BE2C (cell line): ENCODE measurements at places on chromosomes 7 and 10.

GRCh38 chr7:80392229-80393169, 119.4 kb downstream of the GNAT3 start:
- DNase-seq, result no peak

GRCh38 chr10:317271-317769, 182.1 kb downstream of the ZMYND11 start:
- DNase-seq, result no peak

DNA sequence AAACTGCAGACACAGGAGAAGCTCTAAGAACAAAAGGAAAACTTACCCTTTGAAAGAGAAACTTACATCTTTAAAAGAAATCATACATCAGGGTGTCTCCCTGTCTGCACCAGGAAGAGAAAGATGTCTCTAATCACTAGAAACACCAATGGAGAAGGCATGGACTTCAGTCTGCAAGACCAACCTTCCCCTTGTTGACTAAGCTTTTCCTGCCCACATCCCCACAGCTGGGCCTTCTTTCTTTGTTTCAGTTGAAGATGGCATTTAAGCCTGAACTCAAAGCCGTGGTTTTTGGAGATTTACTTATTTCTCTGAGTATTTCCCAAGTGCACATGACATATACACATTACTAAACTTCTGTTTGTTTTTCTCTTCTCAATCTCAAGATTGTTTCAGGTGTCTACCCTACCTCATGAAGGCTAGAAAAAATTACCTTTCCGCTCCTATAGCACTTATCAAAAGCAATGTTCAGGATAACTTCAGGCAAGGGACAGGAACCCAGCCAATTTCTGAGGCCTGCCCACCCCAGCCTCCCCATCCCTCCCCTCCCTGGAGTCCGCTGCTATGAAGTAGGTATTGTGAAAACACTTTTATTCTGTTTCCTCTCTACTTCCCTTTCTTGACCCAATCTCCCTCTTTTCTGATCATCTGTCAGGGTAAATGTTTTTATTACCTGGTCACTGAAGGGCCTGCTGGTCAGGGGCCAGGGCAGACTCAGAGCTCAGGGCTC, 2.8 kb upstream of the SLC29A3 start:
- DNase-seq, result no peak

DNA sequence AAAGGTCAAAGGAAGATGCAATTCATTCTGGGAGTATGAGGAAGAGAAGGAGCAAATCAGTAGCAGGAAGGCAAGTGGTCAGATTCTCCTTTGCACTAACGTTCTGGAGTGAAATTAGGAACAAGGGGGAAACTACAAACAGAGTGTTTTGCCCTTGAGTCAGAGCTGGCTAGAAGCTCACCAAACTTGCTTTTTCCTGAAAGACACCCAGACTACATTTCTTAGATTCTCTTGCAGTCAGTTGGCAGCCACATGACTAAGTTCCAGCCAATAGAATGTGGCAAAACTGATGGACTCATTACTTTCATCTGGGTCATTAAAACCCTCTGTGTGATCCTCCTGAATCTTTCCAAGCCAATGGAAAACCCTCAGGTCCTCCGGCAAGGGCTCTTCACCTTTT, 18.6 kb upstream of the DLX5 start:
- no peak for DNase-seq

DNA sequence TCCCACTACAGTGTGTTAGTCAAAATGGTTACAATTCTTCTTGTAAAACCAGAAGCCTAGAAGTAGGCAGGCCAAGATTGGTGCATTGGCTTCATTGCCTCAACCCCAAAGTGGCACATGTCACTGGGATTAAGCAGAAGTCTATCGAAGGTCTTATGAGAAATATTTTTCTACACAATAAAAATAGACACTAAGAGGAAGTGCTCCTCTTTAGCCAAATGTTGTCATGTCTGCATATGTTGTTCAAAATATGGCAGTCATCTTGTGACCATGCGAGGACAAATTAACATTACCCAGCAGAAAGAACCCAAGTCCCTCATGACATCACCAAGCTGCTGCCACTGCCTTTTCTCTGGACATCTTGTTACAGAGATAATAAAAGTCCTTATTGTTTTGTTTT, 6.3 kb upstream of the NSMCE4A start:
- no peak for DNase-seq

DNA sequence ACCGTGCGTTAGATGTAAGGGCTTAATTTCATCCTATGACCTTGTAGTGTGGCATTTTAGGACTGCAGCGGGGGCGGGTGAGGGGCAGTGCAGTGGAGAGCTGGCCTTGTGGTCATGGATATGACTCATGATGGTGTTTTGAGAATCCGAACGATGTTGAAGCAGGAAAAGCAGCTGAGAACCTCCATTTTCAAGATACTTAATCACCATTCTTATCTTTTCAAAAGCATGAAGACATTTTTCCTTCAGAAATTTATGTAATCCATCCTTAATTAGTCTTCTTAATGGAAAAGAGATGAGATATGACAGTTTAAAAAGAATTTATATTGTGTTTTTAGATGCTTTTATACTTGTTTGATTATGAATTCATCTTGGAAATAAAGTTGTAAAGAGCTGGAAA, 9.6 kb downstream of the ATP5F1C start:
- no peak for DNase-seq

DNA sequence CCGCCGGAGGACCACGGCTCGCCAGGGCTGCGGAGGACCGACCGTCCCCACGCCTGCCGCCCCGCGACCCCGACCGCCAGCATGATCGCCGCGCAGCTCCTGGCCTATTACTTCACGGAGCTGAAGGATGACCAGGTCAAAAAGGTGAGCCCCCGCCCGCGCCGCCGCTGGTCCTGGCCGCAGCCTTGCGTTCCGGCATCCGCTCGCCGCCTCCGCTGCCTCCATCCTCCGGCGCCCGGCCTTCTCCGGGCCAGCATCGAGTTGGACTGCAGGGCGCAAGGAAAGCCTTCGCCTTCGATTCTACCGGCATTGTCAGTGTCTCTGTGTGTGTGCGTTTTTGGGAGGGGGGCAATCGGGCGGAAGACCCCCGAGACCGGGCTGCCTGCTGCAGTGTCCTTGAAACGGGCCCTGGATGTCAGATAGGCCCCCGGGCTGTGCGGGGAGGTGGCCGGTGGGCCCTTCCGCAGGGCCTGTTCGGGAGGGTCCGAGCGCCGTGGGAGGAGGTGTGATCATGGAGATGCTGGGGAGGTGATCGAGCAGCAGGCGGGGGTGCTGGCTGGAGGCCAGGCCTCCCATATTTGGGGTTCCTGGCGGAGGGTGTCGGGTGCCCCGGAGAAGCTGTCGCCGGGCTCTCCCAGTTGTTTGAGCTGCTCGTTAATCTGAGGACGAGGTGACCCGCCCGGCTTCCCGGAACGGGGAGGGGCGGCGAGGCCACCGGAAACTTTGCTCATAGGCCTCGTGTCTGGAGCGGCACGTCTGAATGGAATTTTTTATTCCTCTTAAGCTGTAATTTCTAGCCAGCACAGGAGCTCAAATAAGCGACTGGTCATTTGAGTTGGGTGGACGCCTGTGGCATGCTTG, 40.8 kb downstream of the HK1 start:
- peak; percentile 46 for DNase-seq

- no peak for DNase-seq
Measured at GRCh38 chr7:75617634-75618234, 121.0 kb downstream of the HIP1 start.

GRCh38 chr10:44193166-44193565, 191.7 kb downstream of the CXCL12 start:
- DNase-seq, result no peak

DNA sequence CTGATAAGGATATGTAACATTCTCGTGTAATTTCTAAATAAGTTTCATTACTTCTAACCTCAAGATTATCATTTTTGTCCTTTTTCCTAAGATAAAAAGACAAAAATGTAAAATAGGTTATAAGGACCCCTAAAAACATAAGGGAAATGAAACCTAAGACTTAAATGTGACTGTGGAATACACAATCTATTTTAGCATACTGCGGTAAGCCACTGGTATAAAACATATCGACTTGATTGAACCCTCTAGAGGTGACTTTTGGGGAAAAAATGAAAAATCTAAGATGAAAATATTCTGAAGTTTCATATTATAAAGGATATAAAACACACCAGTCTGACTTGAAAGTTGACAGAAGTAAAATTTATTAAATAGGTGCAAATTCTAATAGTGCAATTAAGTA, 1.9 kb downstream of the NAMPT start:
- no peak for DNase-seq

GRCh38 chr7:154794147-154794780, 208.7 kb downstream of the PAXIP1 start:
- no peak for DNase-seq

- DNase-seq, result no peak
Measured at GRCh38 chr10:49000437-49001398, 61.1 kb upstream of the LRRC18 start.

GRCh38 chr10:49139846-49140195, 6.0 kb upstream of the FAM170B start:
- no peak for DNase-seq

DNA sequence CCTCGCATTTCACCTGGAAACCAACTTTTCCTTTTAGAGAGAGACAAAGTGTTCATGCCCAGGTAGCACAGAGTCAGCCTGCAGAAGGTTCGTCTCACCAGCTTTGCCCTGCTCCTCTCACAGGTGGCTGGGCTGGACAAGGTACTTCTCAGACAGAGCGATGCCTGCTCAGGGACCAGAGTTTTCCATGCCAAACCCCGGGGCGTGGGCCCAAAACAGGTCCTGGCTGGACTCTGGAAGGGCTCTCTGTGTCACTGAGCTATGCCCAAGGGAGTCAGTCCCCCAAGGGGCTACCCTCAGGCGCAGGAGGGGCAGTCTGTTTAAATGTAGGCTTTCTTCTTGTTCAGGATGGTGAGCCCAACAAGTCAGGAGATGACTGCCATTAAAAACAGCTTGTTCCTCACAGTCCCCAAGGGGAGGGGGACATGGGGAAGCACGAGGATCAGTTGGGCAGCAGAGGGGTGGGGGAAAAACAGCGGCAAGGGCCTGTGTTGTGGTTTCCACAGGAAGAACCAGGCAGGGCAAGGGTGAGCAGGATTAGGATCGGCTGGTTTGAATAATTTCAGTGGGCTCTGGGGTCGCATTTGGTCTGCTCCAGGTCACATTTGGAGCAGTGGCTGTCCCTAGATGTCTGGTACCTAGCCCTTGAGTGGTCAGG, 55.5 kb upstream of the FIGNL1 start:
- peak; percentile 33 for DNase-seq

DNA sequence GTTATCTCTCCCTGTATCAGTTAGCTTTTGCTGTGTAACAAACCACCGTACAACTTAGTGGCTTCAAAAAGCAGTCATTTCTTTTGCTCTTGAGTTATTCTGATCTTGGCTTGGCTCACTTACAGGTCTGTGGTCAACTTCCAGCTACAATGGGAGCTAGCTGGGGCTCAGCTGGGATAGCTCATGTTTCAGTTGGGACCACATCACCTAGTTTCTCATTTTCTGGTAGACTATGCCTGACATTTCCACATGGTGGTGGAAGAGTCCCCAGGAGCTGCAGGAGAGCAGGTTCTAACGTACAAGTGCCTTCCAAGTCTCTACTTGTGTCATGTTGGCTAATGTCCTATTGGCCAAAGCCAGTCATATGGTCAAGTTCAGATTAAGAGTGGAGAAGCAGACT, 25.8 kb upstream of the PIP4K2A start:
- no peak for DNase-seq

GRCh38 chr10:124106241-124106879, 13.0 kb upstream of the CHST15 start:
- DNase-seq, result no peak

GRCh38 chr7:159007364-159007995, 137.2 kb downstream of the VIPR2 start:
- no peak for DNase-seq

- DNase-seq, result no peak
Measured at GRCh38 chr7:40828686-40829600, 694.1 kb downstream of the SUGCT start.

DNA sequence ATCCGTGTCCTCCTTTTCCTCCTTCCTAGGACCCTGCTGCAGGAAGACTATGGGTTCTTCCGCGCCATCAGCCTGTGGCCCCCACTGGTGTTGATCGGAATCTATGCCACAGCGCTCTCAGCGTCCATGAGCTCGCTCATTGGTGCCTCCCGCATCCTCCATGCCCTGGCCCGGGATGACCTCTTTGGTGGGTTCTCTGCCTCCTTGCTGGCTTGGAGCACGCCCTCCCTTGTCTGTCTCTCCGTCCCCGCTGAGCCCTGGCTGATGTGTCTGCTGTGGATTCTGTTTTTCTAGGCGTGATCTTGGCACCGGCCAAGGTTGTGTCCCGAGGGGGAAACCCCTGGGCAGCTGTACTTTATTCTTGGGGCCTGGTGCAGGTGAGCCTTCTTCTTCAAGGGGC, 7.3 kb upstream of the TRIP6 start:
- DNase-seq, result peak; percentile 44

GRCh38 chr7:151744656-151745638, 132.0 kb downstream of the PRKAG2 start:
- DNase-seq, result no peak

DNA sequence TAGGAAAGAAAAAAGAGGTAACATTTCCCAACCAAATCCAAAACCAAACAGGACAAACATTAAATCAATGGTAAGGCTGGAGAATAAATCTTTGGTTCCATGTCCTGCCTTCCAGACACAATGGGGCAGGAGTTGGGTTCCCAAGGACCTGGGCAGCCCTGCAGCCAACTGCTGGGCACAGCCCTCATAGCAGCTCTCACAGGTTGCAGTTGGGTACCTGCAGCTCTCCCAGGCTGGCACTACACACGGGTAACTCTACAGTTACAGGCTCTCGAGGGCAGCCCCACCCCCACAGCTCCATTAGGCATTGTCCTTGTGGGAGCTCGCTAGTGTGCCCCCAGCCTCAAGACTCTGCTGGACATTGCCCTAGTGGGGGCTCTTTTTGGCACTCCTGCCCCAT, 7.5 kb downstream of the GRB10 start:
- DNase-seq, result no peak

DNA sequence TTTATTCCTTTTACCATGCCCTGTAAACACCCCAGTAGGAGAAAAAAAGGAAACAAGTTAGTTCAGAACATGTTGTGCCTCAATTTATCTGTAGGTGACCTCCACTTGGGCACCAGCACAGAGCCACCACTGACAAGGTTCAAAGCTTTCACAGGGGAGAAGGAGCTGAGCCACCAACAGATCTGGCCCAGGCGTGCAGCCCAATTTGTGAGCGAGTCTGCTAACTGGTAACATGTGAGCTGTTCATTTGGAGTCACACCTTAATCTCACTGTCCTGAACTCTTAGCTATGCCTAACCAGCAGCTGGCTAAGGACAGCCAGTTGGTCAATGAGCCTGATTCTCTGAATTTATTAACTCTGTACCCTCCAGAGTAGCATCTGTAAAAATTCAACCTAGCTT, 78.4 kb upstream of the CAMK2B start:
- DNase-seq, result no peak

DNA sequence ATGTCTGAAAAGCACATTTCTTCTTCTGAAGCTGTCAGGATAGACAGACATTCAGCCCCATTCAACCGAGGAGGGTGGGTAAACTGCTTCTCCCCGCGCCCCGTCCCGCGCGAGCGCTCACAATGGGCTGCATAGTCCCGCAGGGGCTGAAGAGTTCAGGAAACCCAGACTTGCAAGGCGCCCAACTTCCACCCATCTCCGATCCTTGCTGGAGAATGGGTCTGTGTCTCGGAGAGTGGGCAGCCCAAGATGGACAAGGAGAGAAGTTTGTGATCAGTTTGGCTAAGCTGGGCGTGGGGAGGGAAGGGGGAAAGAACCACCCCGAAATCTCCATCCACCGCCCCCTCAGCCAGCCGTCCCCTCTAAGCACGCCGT, 686 bp downstream of the AASS start:
- no peak for DNase-seq
